ENCODE measurements at places on chromosomes 3 and 15.

- no peak for DNase-seq
Measured at GRCh38 chr3:72361990-72362389, 486.3 kb downstream of the SHQ1 start.

GRCh38 chr3:184498986-184499606 is 62.5 kb upstream of the EPHB3 start:
- DNase-seq = no peak

DNA sequence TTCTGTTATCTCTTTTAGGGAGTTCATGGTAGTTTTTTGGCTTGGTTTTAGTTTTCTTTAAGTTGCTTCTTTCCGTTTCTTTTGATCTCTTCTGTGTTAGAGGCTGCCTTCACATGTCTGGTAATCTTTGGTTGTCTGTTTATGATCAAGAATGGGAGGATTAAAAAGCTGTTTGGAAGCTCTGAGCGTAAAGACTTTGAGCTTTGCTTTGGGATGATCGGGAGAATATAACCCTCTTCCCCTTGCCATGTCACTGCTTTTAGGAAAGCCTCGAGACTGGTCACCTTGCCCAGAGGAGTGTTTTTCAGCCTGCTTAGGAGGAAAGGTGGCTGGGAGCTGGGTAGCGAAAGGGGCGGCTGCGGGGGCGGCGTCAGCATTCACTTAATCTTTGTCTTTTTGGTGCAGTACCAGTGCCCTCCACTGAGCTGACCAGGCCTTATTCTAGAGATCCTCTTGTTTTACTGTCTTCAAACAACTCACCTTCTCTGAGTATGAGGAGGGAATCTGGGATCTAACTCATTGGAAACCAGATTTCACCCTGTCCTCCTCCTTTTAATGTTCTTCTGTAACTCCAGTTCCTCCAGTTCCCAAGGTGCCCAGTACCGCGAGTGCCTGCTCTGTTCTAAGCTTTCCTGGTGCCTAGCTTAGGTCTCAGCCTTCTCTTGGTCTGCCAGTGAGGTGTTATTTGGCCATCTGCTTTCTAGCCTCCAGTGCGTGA is 15.5 kb downstream of the TATDN2 start:
- peak; percentile 60 for DNase-seq

GRCh38 chr3:160193644-160194192 is 31.5 kb upstream of the C3orf80 start:
- DNase-seq = no peak
